Nephron progenitor cell (in vitro differentiated cells): ENCODE measurements at places on chromosomes 13 and 19.
A peak's percentile ranks its signal among the peaks of the same experiment; 100 is the strongest.

GRCh38 chr13:23679220-23679619 lies 109.0 kb downstream of the TNFRSF19 start:
- DNase-seq = no peak

DNA sequence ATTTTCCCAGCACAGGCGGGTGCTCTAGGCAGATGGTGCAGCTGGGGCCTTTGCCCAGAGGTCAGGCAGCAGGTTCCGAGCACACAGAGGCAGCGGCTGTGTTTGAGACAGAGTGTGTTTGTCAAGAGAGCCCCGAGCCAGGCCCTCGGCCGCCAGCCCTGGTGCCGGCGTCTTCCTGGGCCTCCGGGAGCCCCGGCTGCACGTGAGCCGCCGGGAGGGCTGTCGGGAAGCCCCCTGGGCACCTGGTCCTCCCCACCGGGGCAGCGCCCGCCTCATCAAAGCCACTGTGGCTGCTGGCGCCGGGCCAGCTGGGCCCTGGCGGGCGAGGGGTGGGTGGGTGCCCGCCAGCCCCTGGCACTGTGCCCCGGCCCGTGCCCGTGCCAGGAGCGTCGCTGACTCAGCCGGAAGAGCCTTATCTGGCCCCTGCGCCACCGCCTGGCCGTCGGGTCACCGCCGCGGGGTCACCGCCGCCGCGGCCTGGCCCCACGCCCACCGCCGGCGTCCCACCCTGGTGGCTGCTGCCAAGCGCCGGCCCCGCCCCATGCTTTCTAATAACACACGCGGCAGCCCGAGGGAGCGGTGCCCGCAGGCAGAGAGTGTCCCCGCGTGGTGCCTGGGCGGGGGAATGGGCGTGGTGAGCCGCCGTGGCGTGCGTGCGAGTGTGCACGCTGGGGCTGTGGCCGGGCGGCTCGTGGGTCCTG lies 14.9 kb downstream of the ARID3A start:
- no peak for DNase-seq

GRCh38 chr19:48398375-48399235 lies 5.1 kb downstream of the GRIN2D start:
- DNase-seq = peak; percentile 93

- DNase-seq = no peak
These were observed 8.2 kb upstream of the ZNF792 start for GRCh38 chr19:34972163-34972705.

GRCh38 chr13:59631271-59631670 lies 532.5 kb downstream of the DIAPH3 start:
- DNase-seq = no peak

- DNase-seq = peak; percentile 46
These were observed 351.7 kb upstream of the ARGLU1 start for GRCh38 chr13:106919638-106920037.

GRCh38 chr13:46846726-46847125 lies 49.8 kb upstream of the ESD start:
- DNase-seq = no peak

GRCh38 chr13:33832872-33833271 lies 14.9 kb downstream of the RFC3 start:
- no peak for DNase-seq

GRCh38 chr13:104143760-104144416 lies 1077.7 kb upstream of the SLC10A2 start:
- DNase-seq = peak; percentile 28

- DNase-seq = peak; percentile 77
These were observed 3.7 kb downstream of the KASH5 start for GRCh38 chr19:49391581-49392399.

DNA sequence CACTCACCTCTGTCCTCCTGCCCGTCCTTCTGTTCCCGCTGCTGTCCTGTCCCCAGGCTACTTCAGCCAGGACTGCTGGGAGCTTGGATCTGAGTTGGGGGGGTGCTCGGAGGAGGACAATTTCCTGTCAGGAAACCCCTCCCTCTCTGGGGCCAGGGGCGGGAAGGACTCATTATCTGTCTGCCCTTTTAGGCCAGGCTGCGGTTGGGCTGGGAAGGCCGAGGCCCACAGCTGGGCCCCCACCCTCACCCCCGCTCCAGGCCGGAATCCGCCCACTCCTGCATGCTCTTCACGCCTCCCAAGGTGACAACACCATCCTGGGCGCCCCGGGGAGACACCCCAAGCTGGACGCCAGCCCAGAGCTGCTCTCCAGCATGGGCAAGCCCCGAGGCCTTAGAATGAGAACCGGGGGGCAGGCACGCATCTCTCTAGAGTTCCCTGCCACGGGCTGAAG lies at the start of gene EXOC3L2:
Gene EXOC3L2, minus strand, starts transcription at position 74 of the 454 bp plus-strand sequence. CDS start 6,362 bp downstream, outside the sequence.
- no peak for DNase-seq

- no peak for DNase-seq
These were observed 553.9 kb downstream of the RFC3 start for GRCh38 chr13:34371645-34372395.

- DNase-seq = no peak
These were observed 53.3 kb downstream of the PARP4 start for GRCh38 chr13:24459234-24459633.

- no peak for DNase-seq
These were observed 37.1 kb upstream of the MEDAG start for GRCh38 chr13:30868799-30869470.

DNA sequence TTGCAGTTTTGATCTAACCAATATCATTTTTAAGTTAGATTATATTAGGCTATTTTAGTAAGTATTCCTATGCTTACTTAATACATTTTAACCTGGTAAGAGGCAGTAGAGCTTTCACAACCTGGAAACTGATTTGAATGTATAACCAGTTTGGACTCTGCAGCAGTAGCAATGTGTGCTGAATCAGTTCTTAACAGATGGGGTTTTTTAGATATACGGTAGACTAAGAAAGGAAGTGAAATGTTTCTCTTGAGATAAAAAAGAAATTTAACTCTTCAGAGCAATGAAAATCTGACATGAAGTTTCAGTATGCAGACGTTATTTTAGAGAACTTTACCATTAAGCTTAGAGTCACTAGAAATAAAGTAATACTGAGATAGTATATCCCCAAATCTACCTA lies 2.7 kb downstream of the NBEA start:
- no peak for DNase-seq

DNA sequence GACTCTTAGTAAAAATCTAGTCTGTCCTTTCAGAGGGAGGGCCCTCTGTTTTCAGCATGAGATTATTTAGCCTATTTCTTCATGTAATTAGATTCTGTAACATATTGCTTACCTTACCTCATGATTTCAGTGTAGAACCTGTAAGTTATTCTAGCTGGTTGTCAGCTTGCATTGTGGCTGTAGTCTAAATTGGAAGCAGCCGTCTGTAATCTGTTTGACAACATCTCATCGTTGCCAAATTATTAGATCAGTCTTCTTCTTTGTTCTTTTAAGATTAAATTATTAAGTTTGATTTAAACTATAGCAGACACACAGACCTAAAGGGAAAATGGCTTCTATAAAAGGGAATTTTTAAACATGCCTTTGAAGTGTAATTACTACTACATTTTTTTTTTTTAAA lies 34.8 kb downstream of the SLAIN1 start:
- no peak for DNase-seq

DNA sequence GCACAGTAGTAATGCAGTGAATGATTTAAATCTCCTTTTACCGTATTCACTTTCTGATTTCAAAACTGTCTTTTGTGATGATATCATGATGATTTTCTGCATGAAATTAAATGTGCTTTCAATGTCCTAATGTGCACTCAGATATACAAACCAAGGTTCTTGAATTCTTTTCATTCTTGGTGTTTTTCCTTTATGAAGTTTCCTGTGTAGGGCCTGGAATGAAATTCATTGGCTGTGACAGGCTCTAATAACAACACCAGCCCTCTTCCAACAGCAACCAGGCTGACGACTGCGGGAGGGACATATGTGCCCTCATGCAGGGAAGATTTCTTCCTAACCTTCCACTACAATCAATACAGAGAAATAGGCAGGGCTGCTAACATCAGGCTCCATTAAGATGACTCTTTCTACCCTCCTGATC lies 1052.0 kb downstream of the DIAPH3 start:
- DNase-seq = peak; percentile 8

DNA sequence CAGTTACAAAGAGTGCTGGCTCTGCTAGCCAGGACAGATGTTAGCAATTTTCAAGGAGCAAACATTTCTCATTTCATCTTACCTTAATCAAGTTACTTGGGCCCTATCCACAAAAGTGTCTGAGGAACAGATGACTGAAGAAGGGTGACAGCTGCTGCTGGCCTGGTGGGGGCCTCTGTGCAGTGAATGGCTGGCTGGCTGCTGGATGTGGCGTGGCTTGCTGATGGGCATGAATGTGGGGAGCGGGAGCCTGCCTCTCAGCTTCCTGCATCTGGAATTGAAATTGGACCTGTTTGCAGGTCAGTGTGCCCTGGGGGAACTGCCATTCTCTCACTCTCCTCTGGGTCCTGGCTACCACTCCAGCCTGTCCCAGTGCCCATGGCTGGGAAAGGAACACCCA lies 94.7 kb downstream of the RGCC start:
- no peak for DNase-seq

- no peak for DNase-seq
These were observed 16.6 kb downstream of the JOSD2 start for GRCh38 chr19:50494186-50495019.

GRCh38 chr13:113815151-113816058 lies 48.5 kb downstream of the GAS6 start:
- no peak for DNase-seq

DNA sequence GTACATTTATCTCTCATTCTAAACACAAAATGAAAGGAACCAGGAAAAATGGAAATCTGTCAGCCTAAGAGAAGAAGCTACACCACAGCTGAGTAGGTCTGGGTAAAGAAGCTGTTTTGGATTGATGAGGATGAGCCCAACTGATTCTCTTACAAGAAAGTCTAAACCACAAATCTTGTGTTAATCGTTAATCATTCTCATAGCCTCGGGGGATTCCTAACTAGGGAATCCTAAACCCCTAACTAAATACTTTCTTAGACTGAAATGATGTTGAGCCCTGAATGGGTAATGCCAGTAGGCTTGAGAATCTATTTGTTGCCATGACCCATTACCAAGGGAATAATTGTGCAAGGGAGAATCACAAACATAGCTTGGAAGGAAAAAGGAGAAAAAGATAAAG lies 327.5 kb upstream of the SPRY2 start:
- no peak for DNase-seq

DNA sequence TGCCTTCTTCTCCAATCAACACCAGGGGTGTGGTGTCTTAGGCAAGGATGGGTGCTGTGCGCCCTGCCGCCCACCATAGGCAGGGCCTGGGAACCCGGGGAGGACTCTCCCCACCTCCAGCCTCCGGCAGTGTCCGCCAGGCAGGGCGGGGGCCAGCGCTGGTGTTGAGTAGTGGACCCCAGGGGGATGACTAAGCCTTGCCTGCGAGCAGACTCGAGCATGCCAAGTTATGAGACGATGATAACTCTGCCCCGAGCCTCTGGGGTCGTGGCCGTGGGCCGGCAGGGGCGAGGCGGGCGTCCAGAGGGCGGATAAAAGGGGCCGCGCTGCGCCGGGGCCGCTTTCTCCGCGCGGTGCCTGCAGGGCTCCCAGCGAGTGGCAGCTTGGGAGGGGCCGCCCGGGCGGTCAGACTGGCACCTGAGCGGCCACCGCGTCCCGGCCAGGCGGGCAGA lies at the start of gene MEDAG:
Gene MEDAG, plus strand, starts transcription at position 340 of the 452 bp plus-strand sequence. CDS start 245 bp downstream, outside the sequence.
- no peak for DNase-seq

GRCh38 chr19:58085348-58085875 lies 12.6 kb downstream of the ZSCAN18 start:
- DNase-seq = no peak

DNA sequence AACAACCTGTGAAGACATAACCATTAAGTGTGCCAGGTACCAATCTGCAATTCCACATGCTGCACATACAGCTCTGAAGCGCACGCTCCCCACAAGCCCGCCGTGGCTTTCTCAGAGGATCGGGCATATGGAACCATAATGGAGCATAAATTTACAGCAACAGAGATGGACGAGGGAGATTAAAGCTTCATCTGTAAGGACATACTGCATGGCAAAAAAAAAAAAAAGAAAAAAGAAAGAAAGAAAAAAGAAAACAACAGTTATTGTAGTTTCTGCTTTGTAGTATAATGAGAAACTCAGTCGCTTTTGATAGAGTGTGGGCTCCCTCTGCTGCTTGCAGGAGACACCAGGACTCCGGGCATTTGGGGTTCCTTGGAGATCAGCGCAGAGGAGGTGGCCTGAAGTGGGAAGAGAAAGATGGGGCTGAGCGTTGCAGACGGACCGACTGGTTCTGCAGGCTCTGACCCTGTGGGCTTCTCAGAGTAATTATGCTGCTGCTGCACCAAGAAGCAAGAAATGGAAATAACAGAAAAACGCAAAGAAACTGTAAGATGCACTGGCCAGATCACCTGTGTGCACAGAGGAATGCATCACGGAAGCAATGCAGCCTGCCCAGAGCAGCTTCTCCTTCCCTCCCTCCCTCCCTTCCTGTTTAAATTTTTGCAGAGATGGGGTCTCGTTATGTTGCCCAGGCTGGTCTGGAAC lies 10.8 kb upstream of the PDCD5 start:
- peak; percentile 56 for DNase-seq

DNA sequence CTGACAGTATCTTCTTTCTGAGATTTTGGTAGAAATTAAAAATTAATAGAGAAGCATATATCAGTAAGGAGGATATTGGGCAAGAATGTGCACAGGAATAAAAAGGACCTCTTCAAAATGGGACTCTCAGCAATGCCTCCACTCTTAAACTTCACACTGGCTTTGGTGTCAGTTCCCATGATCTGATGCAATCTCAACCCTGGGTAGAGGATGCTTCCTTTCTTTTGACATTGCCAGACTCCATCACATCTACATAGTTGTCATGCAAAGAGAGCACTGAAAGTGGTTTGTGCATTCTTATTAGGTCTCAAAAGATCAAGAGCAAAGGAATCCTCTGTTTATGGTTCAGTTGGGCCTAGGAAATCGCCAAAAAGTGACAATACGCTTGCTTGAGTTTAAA lies 26.3 kb downstream of the STARD13 start:
- no peak for DNase-seq

- no peak for DNase-seq
These were observed 24.9 kb downstream of the ZNF850 start for GRCh38 chr19:36747750-36748149.

- DNase-seq = peak; percentile 54
These were observed 3.6 kb downstream of the TMEM161A start for GRCh38 chr19:19134687-19135158.

- DNase-seq = no peak
These were observed 18.3 kb downstream of the NWD1 start for GRCh38 chr19:16737911-16738310.

DNA sequence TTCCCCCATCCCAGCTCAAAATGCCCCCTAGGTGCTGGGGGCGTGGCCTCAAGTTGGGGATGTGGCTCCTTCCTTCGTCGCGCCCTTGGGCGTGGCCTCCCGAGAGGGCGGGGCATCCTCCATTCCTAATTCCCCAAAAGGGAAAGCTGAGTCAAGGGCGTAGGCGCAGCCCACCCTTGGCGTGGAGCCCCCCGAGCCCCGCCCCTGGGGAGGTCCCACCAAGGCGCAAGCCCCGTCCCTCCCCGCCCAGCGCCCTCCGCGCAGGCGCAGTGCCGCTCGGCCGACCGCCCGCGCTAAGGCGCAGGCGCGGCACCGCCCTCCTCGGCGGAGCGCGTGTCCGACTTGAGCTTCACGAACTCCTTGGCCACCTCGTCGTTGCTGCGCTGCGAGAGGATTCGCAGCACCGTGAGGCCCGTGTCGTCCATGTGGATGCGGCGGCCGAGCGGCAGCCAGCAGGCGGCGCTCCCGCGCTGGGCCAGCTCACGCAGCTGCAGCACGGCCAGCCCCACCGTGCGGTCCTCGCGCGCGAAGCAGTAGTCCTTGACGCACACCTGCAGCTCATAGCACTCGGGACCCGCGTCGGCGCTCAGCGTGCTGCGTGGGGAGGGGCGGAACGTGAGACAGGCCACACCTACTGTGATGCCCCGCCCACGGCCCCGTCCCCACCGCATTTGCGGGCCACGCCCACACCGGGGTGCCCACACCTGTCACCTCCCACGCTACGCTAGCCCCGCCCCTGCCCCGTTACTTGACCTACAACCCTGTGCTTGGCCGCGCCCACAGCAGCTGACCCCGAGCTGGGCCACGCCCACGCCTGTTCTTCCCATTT lies 50.5 kb downstream of the COLGALT1 start:
- DNase-seq = peak; percentile 90
